ENCODE measurements at places on chromosomes 5 and 9.
A peak's percentile ranks its signal among the peaks of the same experiment; 100 is the strongest.

DNA sequence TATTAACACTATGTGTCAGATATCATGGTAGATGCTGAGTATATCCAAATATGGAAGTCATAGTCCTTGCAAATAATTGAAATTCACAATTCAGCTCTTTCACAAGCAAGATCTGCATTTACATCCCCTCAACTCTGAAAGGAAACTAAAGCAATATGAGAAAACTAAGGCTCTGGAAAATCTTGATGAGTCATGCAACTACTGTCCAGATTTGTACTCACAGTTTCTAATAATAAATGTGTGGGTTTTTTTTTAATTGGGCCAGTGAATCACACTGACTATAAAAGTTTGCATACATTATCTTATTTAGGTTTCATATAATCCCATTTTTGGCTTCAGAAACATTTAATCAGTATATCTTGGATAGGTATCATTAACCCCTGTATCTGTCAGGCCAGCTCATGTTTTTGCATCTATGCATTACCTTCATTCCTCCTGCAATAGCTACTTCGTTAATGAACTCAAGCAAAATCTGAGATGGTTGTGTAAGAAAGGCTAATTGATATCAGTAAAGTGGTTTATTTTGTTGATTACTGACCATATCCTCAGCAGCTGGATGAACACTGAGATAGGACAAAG lies 58.7 kb upstream of the PRR16 start:
- DNase-seq, result peak; percentile 75

- no peak for DNase-seq
Measured at GRCh38 chr5:138711087-138711486, 42.1 kb upstream of the CTNNA1 start.

DNA sequence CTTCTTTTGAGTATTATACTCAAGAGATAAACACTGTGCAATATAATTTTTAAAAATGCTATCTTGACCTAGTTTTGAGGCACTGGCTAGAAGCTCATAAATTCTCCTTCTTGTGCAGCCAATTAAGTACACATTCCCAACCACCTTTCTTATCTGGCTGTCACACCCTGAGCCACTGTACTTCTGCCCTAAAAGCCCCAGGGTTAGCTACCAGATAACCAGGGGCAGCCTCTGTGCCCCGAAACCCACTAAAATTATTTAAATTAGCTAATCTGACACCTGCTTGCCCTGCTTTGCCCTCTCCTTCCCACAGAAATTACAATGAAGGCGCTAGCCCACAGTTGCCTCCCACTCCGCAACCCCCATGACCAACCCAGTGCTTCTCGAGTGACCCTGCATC lies 597.3 kb upstream of the TYRP1 start:
- no peak for DNase-seq

- DNase-seq, result peak; percentile 52
Measured at GRCh38 chr5:60649288-60649917, 50.6 kb downstream of the DEPDC1B start.

- DNase-seq, result no peak
Measured at GRCh38 chr5:130102375-130102774, 198.1 kb downstream of the CHSY3 start.

- no peak for DNase-seq
Measured at GRCh38 chr5:146652547-146652946, 136.6 kb upstream of the GPR151 start.

DNA sequence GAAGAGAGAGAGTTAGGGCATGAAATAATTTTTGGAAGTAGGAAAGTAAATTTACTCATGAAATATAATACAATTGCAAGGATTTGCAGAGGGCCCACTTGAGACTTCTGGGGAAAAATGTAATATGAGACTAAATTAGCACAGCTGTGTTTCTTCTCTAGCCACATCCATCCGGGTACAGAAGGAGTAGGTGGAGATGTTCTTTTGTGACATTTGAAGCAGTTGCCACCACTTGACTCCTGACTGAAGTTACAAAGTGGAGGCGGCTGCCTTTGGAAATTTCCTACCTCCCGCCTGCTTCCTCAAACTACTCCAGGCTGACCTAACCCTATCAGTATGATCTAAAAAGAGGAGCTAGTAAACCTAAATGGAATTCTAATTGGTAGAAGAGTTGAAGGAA lies 58.1 kb upstream of the SHISAL2B start:
- DNase-seq, result peak; percentile 9

- DNase-seq, result no peak
Measured at GRCh38 chr9:11868795-11869194, 824.4 kb upstream of the TYRP1 start.

- no peak for DNase-seq
Measured at GRCh38 chr5:42366051-42366450, 57.2 kb upstream of the GHR start.

- no peak for DNase-seq
Measured at GRCh38 chr9:71675105-71675856, 93.0 kb downstream of the CEMIP2 start.

- DNase-seq, result no peak
Measured at GRCh38 chr5:54388409-54388808, 67.1 kb upstream of the HSPB3 start.

- DNase-seq, result no peak
Measured at GRCh38 chr5:84430079-84430478, 45.4 kb upstream of the EDIL3 start.

GRCh38 chr9:36134761-36135505 lies 1.6 kb upstream of the GLIPR2 start:
- no peak for DNase-seq

- no peak for DNase-seq
Measured at GRCh38 chr5:134604908-134605307, 27.7 kb downstream of the SAR1B start.

DNA sequence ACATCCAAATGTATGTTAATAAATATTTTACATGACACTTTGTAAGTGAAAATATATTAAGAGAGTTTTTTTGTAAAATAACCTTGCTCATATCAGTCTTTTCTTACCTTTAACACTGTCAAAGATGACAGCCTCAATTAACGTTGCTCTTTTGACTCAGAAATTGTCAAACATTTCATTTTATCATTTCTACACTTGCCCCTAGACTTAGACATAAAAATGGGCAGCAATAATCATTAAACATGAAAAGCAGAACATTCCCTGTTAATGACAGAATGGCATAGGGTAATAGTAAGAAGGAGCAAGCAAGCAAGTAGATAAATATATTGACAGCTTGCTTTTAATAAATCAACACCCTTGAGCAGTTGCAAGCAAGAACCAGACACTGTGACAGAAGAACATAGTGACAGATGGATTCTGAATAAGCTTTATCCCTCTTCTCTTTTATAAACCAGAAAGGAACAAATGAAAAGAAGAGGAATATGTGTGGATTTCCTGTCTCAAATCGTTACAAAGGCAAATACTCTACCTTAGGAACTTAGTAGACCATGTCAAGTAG lies 796.0 kb upstream of the CHD1 start:
- DNase-seq, result no peak

GRCh38 chr9:16996901-16997491 lies 126.5 kb upstream of the BNC2 start:
- no peak for DNase-seq

GRCh38 chr9:85586684-85587083 lies 155.1 kb downstream of the AGTPBP1 start:
- DNase-seq, result no peak

DNA sequence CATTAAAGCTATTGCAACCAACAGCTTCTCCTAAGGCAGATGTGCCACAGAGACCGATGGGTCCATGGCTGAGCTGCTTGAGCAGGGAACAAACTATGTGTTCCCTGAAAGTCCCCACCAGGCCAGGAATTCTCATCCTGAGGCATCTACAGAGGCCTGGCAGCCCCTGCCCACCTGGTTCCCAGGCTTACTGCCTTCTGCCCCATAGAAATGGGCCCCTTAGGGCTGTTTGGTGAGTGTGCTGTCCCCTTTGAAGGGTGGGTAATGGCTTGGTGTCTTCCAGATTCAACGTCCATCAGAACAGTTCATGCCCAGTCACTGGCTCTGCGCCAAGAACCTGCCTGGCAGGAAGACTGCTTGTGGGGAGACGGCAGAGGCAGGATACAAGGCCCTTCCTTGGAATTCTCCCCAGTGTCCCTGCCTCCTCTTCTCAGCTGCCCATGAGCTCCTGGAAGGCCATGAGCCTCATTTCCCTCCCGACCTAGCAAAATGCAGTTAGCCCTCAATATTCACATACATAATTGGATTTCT lies 3.8 kb upstream of the COL27A1 start:
- DNase-seq, result no peak

GRCh38 chr9:112072721-112073638 lies 102.1 kb downstream of the SUSD1 start:
- no peak for DNase-seq

DNA sequence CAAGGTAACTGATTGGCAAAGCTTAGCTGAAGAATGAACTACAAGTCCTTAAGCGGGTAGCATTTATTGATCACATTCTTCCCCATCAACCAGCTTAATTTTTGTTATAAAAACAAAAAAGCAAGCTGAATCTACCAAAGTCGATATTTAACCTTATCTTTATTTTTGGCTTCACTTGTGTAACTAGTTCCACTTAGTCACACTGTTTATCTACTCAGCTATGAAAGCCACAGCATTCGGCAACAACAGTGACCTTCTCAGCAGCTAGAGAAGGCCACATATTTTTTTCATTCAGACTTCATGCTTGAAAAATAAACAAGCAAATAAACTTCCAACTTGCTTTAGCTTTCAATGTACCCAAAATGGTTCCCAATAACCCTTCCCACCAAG lies 69.4 kb downstream of the KLHL3 start:
- DNase-seq, result no peak

DNA sequence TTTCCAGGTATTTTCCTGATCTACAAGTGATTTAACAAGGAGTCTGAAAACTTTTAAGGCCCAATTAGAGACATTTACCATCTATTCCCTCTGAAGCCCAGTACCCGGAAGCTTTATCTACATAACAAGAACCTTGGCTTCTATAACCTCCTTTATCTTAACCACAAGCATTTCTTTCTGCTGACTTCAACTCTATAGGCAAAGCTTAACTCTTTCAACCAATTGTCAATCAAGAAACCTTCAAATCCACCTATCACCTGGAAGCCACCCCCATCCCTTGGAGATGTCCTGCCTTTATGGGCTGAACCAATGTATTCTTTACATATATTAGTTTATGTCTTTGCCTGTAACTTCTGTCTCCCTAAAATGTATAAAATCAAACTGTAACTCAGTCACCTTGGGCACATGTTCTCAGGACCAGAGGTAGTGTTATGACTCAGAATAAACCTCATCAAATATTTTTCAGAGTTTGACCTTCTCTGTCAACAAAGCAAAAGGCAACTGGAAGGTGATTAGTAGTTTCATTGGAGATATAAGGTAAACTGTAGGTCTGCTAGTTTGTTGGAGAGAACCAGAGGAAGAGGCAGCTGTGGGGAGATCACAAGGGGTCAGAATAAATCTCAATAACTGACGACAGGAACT lies 13.0 kb upstream of the RIMOC1 start:
- DNase-seq, result no peak

DNA sequence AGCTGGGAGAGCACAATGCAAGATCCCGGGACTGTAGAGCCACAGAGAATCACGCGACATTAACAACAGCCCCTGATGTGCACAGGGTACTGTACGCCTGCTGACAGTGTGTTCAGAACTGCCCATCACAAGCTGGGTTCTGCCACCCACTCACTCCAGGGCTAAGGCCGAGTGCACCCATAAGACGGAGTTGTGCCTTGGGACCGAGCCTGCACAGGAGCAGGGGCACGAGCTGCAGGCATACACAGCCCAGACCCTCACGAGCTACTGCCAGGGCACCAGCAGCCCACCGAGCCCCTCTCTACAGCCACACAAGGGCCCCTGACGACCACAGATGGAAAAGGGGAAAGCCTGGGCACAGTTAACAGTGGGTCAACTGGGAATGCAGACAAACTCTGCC lies 67.8 kb downstream of the CAMSAP1 start:
- no peak for DNase-seq

DNA sequence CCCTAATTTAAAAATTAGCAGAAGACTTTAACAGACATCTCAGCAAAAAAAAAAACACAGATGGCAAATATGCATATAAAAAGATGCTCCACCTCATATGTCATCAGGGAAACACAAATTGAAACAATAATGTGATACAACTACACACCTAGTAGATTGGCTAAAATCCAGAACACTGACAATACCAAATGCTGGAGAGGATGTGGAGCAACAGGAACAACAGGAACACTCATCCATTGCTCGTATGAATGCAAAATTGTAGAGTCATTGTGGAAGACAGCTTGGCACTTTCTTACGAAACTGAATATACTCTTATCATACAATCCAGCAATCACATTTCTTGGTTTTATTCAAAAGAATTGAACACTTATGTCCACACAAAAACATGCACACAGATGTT lies 22.1 kb downstream of the MCIDAS start:
- DNase-seq, result no peak

GRCh38 chr9:5953743-5954707 lies 61.4 kb downstream of the RANBP6 start:
- no peak for DNase-seq

- no peak for DNase-seq
Measured at GRCh38 chr5:107549567-107549966, 121.2 kb downstream of the EFNA5 start.

DNA sequence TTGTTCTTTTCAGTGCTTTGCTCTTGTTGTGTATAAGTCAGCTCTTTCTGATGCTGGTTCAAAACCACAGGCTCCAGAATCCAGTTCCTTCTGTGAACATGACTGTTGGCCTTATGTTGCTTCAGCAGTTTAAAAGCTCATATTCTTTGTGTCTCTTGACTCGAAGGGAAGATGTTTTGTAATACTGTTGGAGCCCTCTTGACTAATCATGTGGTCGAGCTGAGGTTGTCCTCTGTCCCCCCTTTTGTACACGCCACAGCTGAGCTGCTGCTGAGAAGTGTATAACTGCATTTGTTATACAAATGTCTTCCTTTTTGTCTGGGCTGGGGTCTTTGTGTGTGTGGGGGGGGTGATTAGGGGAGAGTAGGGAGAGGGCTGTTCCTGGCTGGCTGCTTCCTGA lies 35.8 kb downstream of the SLC36A1 start:
- DNase-seq, result peak; percentile 92

GRCh38 chr5:88658886-88659285 lies 224.1 kb downstream of the MEF2C start:
- DNase-seq, result no peak

Data from inflammatory macrophage treated with lipopolysaccharide for 1 hour (primary cell).